ENCODE measurements at places on chromosomes 1 and 21.

- no peak for DNase-seq
Observed at GRCh38 chr1:151011154-151011850, 3.1 kb downstream of the PRUNE1 start.

DNA sequence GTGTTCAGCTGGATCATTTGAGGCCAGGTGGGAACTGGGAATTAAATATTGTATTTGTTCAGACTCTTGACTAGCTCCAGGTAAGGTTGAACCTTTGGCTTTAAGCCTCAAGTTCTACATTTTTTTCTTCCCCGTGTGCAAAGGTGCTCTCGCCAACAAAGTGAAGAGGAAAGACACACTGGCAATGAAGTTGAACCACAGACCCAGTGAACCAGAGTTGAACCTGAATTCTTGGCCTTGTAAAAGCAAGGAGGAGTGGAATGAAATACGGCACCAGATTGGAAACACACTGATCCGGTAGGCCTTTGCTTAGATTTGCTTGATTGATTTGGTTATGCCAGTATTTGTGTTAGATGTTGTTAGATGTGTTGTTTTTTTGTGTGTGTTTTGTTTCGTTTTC lies 25.5 kb upstream of the RCC1 start:
- DNase-seq: no peak

DNA sequence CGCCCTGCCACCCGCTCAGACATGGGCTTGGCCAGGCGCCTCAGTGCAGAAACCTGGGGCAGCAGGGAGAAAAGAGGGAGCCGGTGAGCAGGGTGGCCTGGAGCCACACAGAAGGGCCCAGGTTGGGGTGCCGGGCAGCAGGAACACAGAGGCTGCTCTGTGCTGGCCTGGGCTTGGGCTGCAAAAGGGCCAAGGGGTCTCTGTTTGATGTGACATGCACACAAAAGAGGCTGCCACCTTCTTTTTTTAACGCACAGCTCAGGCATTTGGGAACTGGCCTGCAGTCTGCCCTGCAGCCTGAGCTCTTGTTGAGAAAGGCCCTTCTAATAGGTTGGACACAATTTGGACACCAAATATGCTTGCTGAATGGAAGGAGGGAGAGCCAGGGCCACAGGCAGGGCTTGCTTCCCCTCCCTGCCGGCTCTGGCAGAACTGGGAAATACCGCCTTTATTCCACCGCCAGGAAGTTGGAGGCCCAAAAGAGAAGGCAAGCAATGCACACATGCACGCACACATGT lies 32.4 kb downstream of the KIF21B start:
- no peak for DNase-seq

DNA sequence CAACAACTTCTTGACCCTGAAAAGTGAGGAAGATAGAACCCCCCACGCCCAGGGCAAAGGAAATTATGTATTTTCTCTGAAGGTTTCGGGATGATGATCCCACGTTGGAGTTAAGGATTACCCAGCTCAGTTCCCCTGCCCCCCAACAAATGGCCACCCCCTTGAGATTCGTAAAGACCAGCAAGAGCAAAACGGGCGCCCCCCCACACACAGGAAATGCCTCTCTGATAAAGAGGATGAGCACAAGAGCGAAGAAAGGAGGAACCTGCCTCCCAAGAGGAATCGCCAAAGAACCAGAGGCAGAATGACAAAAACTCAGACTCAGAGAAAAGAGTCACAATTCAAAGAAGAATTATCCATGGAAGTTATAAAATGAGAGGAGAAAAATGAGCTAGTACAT lies 576.9 kb downstream of the MATN1 start:
- DNase-seq: no peak

GRCh38 chr1:54355931-54356679 lies 50.1 kb downstream of the SSBP3 start:
- no peak for DNase-seq
